ENCODE measurements at places on chromosomes 1 and 21. TPM values are rescaled to one million over a fixed set of nuclear protein-coding genes. Genes with fewer than 3 reads are reported as not detected.
A peak's percentile ranks its signal among the peaks of the same experiment; 100 is the strongest.

Gene KRTAP21-2
- not detected for total RNA-seq

Gene CD247
- total RNA-seq = not detected

Gene GJB4
- not detected for total RNA-seq

Gene CD5L
- not detected for total RNA-seq

Gene ANGPTL7
- total RNA-seq = not detected

Gene SOAT1
- 17.4 TPM for total RNA-seq

DNA sequence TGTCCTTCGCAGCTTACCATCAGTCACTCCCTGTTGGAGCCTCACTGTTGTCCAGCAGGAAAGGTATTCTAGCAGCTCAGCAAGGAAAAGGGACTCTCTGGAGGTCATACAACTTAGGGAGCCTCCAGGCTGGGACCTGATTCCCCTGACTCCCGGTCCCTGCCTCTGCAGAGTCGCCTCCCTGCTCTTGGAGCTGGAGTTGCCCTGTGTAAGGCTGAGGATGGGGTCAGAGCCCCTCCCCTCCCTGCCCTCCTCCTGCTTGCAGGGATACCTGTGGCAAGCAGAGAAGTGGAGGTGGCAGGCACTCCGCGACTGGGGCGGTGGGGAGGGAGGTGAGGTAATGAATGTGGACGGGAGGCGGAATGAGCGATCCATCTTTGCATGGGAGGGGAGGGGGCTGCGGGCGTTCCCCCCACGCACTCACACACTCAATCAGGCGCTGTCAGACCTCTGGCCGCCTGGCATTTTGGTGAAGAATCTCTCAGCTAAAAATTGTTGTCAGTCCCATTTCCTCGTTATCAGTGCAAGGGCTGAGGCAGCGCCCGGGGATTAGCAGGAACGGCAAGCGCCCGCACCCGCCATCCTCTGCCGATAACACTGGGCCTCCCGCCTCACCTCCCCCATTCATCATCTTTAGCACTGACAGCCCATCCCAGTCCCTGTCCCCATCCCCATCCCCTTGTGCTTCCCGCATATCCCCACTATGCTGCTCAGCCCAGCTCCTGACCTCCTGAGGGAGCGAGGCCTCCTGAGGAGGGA is 64.3 kb downstream of the TMEM53 start:
- DNase-seq = no peak
- H3K4me3 ChIP-seq = no peak overlapping the region
- no peak overlapping the region for H3K27ac ChIP-seq
- H3K36me3 ChIP-seq = no peaks in the 10 kb centered on the region

- H3K36me3 ChIP-seq = no peaks in the 10 kb centered on the region
- no peaks in the 10 kb centered on the region for H3K4me1 ChIP-seq
- H3K27me3 ChIP-seq = 0 out of 2 replicates have a peak, but pooled peaks cover 6% of the 10 kb centered on the region
- H3K27ac ChIP-seq = no peak overlapping the region
Observed at GRCh38 chr1:208691012-208691411, 446.8 kb upstream of the PLXNA2 start.

DNA sequence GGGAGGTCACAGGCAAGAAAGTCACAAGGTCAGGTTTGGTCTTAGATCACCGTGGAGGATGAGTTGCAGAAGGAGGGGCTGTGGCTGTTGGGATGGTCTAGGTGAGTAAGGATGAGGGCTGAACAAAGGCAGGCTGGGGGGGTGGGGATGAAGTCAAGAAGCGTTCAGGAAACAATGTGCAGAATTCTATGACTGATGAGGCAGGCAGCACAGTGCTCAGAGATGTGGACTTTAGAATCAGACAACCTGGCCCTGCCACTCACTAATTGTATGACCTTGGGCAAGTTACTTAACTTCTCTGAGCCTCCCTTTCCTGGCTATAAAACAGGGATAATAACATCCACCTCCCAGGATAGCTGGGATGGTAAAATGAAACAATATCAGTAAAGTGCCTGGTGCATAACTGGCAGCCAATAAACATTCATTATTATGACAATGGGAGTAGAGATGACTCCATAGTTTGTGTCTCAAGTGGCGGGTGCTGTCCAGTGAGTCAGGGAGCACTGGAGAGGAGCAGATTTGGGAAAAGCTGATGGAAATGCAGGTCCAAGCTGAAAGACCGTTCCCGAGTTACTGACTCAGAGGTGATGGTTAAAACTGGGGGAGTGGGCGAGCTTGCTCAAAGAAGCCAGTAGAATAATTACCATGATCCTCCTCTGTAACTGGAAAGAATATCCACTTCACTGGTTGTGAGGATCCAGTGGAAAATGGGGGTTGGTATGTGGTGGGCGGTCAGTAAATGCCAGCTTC is 2.1 kb downstream of the TIE1 start:
- H3K27me3 ChIP-seq = no peaks in the 10 kb centered on the region
- no peak overlapping the region for H3K4me3 ChIP-seq
- DNase-seq = no peak
- no peaks in the 10 kb centered on the region for H3K36me3 ChIP-seq
- peaks cover 16% of the 10 kb centered on the region for H3K4me1 ChIP-seq
- no peak overlapping the region for H3K27ac ChIP-seq

- H3K27ac ChIP-seq = no peak overlapping the region
- no peaks in the 10 kb centered on the region for H3K36me3 ChIP-seq
- DNase-seq = no peak
Observed at GRCh38 chr1:89974256-89974655, 20.7 kb upstream of the ZNF326 start.

GRCh38 chr1:100188617-100189016 is 10.6 kb upstream of the LRRC39 start:
- no peaks in the 10 kb centered on the region for H3K4me1 ChIP-seq
- H3K4me3 ChIP-seq = no peak overlapping the region
- H3K27ac ChIP-seq = no peak overlapping the region
- no peaks in the 10 kb centered on the region for H3K27me3 ChIP-seq
- H3K36me3 ChIP-seq = peaks cover 4% of the 10 kb centered on the region
- no peak for DNase-seq

- no peaks in the 10 kb centered on the region for H3K36me3 ChIP-seq
- no peak overlapping the region for H3K27ac ChIP-seq
- no peak overlapping the region for H3K4me3 ChIP-seq
- peaks cover 8% of the 10 kb centered on the region for H3K27me3 ChIP-seq
- no peak for DNase-seq
Observed at GRCh38 chr1:210252621-210253051, 20.0 kb downstream of the SERTAD4 start.

- H3K27ac ChIP-seq = no peak overlapping the region
- peaks cover 47% of the 10 kb centered on the region for H3K36me3 ChIP-seq
- H3K4me1 ChIP-seq = peaks cover 26% of the 10 kb centered on the region
- H3K4me3 ChIP-seq = no peak overlapping the region
Observed at GRCh38 chr1:19205403-19205802, 4.7 kb downstream of the UBR4 start.

DNA sequence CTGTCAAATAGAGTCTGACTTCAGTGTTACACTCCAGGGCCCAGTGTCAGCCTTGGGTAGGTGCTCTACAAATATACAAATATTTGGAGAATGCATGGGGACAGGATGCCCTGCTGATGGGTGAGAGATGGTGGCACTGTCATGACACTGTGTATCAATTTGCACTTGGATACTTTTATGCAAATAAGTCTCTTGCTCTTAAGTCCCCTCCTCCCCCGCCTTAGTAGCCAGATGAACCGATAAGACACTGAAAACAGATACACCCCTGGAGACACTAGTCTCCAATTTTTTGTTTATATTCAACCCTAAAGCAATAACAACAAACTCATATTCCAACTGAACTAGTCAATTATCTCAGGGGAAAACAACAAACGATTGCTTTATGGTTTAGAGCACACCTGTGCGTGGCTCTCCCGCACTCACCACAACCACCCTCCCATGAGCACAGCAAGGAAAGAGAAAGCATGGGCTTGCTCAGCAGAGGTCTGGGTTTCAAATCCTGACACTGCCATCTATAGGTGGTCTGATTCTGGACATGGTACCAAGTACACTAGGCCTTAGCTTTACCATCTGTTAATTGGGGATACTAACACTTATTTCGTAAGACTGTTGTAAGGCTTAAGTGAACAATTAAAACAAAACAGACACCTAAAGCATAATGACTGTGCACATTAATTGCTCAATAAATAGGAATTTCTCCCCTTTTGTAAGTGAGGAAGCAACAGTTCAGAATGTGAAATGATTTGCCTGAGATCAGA is 50.3 kb downstream of the HIVEP3 start:
- peaks cover 26% of the 10 kb centered on the region for H3K4me1 ChIP-seq
- H3K27ac ChIP-seq = no peak overlapping the region
- no peaks in the 10 kb centered on the region for H3K36me3 ChIP-seq
- DNase-seq = no peak
- no peak overlapping the region for H3K4me3 ChIP-seq

- H3K27ac ChIP-seq = no peak overlapping the region
- H3K4me1 ChIP-seq = no peaks in the 10 kb centered on the region
- H3K36me3 ChIP-seq = no peaks in the 10 kb centered on the region
- H3K4me3 ChIP-seq = no peak overlapping the region
Observed at GRCh38 chr1:187516874-187517273, 688.1 kb downstream of the PLA2G4A start.

DNA sequence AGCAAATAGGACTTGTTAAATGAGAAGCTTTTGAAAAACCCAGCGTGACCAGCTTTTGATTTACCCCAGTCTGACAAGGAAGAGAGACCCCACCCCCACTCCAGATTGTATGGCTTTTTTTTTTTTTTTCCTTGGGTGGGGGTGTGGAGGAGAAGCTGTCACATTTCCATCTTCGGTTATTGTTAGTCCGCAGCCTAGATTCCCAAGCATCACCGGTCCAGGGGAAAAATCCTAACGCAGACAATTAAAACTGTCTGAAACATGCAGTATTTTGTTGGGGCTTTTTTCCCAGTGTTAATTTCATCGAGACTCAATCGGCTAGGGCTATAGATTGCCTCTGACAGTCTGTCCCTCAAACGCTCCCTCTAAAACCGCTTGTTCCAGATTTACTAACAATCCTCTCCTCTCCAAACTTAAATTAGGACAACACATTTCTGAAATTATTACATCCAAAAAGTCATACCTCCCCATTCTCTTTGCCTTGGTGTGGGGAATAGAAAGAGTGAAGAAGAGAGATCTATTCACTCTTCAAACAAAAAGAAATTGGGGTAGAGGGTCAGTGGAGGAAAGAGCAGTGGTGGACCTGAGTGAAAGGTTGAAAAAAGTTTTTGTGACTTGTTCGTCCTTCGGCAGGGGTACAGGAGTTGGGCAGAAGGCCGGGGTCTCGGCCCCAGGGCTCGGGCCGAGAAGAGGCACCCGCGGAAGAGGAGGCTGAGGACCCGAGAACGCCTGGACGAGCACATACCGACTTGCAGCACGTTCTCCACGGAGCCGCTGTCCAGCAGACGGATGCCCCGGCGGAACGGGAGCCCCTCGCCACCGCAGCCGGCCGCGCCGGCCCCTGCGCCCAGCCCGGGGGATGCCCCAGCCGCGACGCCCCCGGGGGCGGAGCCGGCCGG is 1.1 kb downstream of the ZSWIM5 start:
- DNase-seq = peak; percentile 26
- H3K27ac ChIP-seq = no peak overlapping the region
- H3K4me1 ChIP-seq = peaks cover 11% of the 10 kb centered on the region
- peaks cover 86% of the 10 kb centered on the region for H3K27me3 ChIP-seq
- no peaks in the 10 kb centered on the region for H3K36me3 ChIP-seq

DNA sequence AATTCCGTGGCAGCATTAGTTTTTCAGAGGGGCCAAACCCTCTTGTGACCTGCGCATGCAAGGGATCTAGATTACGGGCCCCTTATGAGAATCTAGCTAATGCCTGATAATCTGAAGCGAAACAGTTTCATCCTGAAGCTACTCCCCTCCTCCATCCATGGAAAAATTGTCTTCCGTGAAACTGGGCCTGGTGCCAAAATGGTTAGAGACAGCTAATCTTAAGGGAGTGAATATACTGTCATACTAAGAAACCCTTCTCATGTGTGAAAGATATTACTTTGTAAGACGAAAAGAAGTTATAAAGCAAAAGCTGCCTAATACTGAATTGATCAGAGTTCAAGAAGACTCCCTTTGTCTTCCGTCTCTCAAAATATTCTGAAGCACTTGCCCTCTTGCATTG is 166.3 kb downstream of the DUSP10 start:
- peaks cover 31% of the 10 kb centered on the region for H3K4me1 ChIP-seq
- no peak for DNase-seq
- peak overlapping the region; percentile 50 for H3K27ac ChIP-seq
- H3K36me3 ChIP-seq = 0 out of 2 replicates have a peak, but pooled peaks cover 4% of the 10 kb centered on the region
- no peaks in the 10 kb centered on the region for H3K27me3 ChIP-seq
- H3K4me3 ChIP-seq = no peak overlapping the region

DNA sequence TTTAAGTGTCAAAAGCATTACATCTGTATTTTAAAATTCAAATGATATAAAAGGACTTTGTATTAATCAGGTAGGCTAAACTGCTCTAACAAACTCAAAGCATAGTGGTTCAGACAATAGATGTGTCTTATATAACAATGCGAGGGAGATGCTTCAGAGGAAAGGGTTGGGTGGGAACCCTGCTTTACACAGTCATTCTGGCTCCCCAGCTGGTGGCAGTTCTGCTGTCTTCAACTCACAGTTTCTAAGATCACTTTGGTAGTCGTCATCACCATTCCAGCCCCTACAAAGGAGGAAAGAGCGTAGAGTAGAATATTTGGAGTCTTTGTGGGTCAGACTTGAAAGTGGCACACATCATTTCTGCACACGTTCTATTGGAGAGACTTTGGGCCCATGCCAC is 4.2 kb downstream of the PTGFRN start:
- H3K27ac ChIP-seq = no peak overlapping the region
- no peaks in the 10 kb centered on the region for H3K36me3 ChIP-seq
- H3K4me3 ChIP-seq = no peak overlapping the region
- peaks cover 13% of the 10 kb centered on the region for H3K4me1 ChIP-seq
- DNase-seq = no peak

GRCh38 chr1:44827197-44828002 is 15.7 kb downstream of the PTCH2 start:
- DNase-seq = no peak
- H3K4me3 ChIP-seq = no peak overlapping the region
- H3K36me3 ChIP-seq = peaks cover 22% of the 10 kb centered on the region
- no peak overlapping the region for H3K27ac ChIP-seq
- H3K27me3 ChIP-seq = no peaks in the 10 kb centered on the region
- H3K4me1 ChIP-seq = peaks cover 8% of the 10 kb centered on the region

DNA sequence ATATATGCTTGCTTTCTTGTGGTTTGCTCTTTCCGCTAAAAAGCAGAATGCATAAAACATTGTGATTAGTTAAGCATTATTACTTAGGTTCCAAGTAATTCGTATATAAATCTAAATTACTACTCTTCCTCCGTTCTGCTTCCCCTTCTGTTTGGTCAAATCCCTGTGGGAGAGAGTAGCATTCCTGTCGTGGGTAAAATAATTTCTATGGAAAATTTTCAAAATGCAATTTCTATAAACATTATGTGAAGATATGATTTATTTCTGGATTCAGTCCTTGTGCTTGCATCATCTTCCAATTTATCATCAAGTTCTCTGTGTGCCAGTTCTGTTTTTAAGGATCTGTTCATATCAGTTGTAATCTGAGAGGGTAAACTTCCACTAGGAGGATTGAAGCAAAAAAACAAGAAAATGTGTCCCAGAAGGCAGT is 7.2 kb upstream of the WARS2 start:
- H3K36me3 ChIP-seq = 0 out of 2 replicates have a peak, but pooled peaks cover 5% of the 10 kb centered on the region
- no peaks in the 10 kb centered on the region for H3K4me1 ChIP-seq
- no peak for DNase-seq
- H3K27me3 ChIP-seq = no peaks in the 10 kb centered on the region
- H3K4me3 ChIP-seq = no peak overlapping the region
